ENCODE measurements at places on chromosomes 7 and 10.

- DNase-seq, result peak; percentile 88
Measured at GRCh38 chr7:152313831-152314604, 121.8 kb downstream of the KMT2C start.

DNA sequence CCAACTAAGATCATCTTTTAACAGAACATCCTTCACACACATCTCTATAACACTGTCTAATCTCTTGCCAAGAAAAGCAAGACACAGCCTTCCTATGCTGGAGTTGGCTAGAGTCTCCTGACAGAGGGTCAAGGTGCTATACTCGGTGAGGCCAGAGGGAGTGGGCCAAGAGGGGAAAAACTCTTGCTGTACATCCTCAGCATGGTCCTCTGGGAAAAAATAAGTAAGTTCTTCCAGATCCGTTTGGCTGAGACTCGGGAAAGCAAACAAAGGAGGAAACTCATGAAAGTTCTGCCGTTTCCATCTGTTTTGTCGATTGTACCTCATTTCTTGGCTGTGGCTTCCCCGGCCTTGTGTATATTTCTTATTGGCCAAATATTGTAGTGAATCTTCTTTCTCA lies 33.9 kb downstream of the VWDE start:
- DNase-seq, result no peak

GRCh38 chr7:31647511-31647910 lies 39.5 kb upstream of the PPP1R17 start:
- DNase-seq, result no peak

- no peak for DNase-seq
Measured at GRCh38 chr7:157952050-157952667, 615.4 kb downstream of the DNAJB6 start.

- no peak for DNase-seq
Measured at GRCh38 chr10:72334825-72335393, 19.8 kb downstream of the DNAJB12 start.

- DNase-seq, result no peak
Measured at GRCh38 chr7:150919160-150919559, 59.0 kb downstream of the KCNH2 start.

GRCh38 chr7:32890010-32890792 lies 1.4 kb downstream of the KBTBD2 start:
- DNase-seq, result peak; percentile 23

DNA sequence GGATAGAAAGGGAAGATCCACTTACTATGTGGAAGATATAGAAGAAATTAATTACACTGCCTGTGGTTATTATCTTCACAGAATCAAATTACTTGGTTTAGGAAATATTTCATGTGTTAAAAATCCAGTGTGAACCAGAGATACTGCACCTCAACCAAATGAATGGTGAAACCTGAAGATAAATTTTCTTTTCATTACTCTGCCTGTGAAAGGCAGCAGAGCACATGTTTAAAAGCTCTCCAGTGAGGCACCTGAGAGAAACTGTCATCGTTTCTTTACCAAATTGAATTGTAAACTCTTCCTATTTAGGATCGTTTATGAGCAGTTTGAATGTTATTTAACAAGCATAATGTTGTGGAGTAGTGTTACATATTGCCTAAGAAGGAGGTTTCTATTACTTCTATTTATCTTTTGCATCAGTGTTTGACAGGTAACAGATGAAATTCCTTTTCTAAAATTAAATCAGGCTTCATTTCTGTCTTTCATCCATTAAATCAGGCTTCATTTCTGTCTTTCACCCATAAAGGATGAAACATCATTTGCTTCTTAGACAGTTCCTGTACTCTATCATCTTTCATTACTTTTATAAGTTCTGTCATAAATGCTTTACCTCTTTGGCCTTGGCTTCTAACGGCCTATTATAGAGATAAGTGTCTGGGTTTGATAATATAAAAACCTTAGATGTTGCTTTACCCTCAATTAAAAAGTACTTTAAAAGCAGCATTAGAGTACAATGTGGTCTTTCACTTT lies 266.6 kb downstream of the NXPH1 start:
- peak; percentile 21 for DNase-seq
